NCI-H187 (cell line): ENCODE measurements at places on chromosomes 12 and 14.

DNA sequence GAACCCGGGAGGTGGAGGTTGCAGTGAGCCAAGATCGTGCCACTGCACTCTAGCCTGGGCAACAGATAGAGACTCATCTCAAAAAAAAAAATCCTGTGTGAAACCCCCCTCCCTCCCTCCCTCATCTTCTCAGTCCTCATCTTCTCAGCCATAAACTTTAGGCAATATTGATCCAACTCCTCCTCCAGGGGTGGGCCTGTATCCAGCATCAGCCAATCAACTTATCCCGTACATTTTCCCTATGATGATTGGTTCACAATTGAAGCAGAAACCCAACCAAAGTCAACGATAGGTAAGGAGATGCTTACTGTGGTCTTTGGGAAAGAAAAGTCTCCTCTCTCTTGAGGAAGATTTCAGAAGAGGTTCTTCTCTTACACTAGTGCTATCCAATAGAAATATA lies 33.5 kb upstream of the CIT start:
- no peak for DNase-seq

DNA sequence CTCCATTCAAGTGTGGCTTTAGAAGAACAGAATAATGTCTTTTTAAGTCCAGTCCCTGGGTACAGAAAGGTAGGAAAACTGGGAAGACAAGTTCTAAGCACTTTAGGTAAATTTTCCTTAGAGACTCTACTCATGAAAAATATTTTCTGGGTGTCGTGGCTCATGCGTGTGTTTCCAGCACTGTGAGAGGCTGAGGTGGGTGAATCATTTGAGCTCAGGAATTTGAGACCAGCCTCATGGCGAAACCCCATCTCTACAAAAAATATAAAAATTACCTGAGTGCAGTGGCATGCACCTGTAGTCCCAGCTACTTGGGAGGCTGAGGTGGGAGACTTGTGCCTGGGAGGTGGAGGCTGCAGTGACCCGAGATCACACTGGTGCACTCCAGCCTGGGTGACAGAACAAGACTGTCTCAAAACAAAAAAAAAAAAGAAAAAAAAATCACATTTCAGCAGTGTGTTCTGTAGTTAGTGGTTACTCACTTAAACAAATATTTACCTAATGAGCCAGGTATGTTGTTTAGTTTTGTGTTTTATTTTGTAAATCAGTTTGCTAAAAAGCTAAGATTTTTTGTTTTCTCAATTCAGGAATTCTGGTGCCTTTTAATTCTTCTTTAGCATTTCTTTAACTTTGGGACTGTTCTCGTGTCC lies 52.3 kb upstream of the RD3L start:
- DNase-seq = no peak

- no peak for DNase-seq
These were observed 17.2 kb upstream of the RAD52 start for GRCh38 chr12:966724-967123.

DNA sequence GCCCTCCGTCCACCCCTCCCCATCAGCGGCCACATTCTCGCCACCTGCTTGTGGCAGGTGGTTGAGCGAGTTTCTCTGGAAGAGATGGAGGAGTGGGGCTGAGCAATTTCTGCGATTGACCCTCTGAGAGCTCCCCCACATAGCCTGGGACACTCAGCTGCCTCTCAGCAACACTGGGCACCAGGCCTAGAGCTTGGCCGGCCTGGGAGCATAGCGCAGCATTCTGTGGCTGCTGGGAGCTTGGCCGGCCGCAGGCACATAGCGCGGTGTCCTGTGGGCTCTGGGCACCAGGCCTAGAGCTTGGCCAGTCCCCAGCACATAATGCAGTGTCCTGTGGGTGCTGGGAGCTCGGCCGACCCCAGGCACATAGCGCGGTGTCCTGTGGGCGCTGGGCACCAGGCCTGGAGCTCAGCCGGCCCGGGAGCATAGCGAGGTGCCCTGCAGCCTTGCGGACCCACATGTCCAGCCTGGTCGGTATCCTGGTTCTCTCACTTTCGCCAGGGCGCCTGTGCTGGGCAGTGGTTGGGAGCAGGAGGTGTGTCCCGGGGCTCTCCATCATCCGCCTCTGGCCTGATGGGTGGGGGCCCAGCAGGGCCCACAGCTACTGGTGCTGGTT lies 43.8 kb downstream of the LRCOL1 start:
- no peak for DNase-seq

GRCh38 chr14:94217116-94217515 lies 43.0 kb downstream of the PPP4R4 start:
- DNase-seq = no peak

DNA sequence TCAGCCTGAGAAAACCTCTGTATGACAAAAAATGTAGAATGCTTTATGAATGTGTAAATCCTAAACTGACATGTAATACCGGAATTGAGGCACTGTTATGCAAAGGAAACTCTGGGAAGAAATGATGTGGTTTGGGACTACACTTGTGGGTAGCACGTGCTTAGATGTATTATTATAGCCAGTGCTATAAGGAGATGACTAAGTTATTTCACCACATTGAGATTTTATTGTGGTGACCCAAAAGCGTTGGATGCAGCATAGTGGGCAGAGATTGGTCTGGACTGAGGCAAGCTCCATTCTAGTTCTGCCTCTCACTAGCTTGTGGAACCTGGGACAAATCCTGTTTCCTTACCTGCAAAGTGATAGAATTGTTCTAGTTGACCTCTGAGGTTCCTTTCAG lies 172.2 kb downstream of the SNAPC1 start:
- no peak for DNase-seq

- no peak for DNase-seq
These were observed 24.2 kb downstream of the TRHDE start for GRCh38 chr12:72296389-72296788.

DNA sequence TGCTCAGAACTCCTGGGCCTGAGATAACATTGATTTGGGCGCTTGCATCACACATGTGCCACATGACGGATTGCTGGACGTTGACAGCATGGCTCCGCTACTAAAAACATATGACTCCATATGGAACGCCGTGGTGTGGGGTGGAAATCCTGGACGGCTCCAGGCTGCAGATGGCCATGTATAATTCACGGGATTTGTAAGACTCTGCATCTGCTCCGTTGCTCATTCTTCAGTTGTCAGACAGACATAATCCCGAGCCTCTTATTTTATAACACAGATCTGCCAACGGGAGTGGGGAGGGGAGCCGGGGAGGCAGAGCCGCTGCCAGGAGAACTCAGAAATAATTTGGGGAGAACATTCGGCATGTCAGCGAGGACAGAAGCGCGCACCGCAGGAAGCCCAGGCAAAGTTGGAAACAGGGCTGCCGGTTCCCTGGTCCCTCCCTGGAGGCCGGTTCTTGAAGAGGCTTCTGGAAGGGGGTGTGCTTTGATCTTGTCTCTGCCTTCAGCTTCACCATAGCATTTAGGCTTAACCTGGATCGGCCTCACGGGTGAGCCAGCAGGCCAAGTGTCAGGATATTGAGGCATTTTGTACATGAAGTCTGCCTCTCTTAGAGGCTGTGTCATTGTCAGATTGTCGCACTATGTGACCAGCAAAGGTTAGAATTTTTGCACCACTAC lies 45.8 kb upstream of the MYL2 start:
- DNase-seq = no peak

- DNase-seq = no peak
These were observed 46.7 kb downstream of the ERH start for GRCh38 chr14:69351385-69351784.

DNA sequence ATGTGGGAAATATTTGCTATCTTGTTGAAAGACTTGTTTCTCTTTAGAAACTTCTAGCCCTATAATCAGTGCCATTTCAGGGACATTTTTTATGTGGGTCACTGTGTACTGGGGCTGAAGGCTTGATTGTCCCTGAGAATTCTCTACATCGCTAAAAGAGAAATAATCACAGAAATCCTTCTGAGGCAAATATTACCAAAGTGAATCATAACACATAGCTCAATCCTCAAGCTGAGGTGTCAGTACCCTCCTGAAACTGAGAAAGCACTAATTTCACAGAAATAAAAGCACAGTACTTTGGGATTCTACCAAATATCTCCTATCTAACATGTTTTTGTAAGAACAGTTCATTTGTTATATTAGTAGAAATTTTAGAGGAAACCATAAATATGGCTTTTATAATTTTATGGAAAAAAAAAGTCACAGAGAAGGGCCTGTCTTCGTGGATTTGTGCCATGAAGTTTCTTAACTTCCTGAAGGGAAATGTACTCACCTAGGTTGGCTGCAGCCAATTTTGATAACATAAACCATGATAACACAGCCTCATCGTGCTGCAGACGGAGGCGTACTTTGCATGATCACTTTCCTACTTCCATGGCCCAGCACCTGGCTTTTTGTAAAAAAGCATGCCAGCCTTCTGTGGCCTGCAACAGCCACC lies 163.7 kb upstream of the HIF1A start:
- no peak for DNase-seq

DNA sequence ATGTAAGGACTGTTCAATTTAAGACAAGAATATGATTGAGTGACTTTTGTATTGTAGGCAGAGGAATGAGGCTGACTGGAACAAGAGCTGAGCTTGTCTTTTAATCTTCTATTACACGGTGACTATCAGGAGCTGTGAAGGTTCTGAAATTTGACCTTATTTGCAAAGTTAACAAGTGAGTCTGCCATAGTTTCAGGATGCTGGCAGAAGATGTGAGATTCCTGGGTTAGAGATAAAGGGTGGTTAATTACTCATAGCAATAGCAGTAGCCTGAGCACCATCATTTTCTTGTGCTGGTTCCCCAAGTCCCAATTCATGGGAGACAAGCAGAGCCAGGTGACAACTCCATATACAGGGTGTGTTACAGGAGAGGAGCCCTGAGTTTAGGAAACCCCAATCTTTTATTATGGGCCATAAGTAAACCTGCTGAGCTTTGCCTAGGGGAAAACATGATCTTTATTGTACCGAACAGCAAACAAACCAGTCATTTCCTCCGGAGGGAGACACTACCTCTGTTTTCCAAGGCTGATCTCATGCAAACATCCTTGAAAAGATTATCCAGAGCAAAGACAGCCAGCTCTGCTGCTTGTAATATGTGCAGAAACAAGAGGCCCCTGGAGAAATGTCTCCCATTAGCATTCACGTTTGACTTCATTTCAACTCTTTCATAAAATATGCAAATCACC lies 51.7 kb upstream of the DDX11 start:
- no peak for DNase-seq

- DNase-seq = no peak
These were observed 15.5 kb downstream of the SLC35E3 start for GRCh38 chr12:68761442-68761812.
